Fibroblast of villous mesenchyme (primary cell): ENCODE measurements at places on chromosomes 3 and 15.

DNA sequence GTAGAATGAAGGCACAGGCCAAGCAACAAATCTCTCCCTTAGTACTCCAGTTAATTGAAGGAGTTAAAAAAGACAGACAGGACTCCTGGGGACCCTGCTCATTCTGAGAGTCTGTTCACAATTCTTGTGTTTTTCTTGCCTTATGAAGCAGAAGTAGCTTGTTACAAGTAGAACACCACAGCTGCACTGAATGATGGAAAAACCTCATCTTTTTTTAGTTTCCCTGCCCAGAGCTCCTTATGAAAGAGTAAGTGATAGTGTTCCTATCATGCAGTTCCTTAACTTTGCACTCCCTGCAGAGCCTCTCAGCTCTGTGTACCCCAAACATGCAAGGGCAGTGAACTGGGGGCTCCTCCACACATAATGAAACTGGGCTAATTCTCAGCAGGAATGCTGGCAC is 95.5 kb downstream of the ALDH1A2 start:
- DNase-seq: no peak

DNA sequence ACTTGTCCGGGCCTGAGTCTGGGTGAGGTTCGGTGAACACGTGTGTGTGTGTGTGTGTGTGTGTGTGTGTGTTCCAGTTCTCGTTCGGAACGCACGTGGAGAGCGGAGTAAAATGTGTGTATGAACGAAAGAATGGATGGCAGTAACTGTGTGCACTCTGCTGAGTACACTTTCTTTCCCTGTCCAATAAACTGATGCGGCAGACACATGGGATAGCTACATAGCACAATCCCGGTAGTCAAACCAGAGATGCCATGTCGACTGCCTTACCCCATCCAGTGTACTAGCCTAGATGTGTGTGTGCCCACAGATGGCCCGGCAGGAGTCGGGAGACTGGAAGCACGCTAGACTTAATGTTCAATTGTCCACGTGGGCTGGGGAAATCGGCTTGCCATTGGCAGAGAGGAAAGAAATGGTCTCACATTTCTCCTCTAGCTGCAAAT is 507 bp upstream of the GOLIM4 start:
- peak; percentile 90 for DNase-seq

- DNase-seq: no peak
Observed at GRCh38 chr3:24853685-24854490, 359.2 kb upstream of the THRB start.

DNA sequence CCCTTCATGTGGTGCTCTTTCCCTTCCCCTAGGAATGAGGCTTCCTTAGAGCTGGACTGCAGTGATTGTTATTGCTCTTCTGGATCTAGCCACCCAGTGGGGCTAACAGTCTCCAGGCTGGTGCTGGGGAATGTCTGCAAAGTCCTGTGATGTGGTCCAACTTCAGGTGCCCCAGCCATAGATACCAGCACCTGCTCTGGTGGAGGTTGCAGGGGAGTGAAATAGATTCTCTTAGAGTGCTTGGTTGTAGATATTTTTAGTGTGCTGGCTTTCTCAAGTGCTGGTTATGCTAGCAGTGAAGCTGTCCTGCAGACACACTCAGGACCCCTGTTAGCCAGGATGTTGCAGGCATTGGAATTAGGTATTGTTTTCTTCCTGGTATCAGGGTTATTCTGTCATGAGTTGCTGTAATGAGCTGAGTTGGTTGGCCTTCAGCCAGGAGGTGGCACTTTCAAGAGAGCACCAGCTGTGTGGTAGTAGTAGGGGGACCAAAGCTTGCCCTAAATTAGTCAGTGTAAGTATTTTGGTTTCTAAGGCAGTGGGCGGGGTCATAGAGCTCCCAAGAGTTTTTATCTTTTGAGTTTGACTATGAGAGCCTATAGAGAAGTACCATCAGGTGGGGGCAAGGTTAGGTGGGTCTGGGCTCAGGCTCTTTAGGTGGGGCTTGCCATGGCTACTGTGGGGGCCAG is 317.5 kb upstream of the SGO1 start:
- no peak for DNase-seq

DNA sequence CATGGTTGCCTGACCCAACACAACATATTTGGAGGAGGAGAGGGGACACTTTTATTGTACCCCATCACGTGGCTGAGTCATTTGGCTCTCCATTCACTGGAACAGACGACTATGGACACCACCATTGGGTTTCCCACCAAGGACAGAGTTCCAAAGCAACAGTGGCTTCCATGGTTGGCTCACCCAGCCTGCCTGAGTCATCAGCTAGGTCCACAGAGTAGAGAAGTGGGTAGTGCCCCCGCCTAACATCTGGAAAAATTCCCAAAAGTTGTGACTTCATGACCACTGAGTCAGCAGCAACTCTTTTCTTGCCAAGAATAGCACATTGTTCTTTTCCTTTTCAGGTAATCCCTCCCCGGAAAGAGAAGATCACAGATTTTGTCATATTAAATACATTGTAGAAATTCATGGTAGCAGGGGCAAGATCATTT is 3.0 kb upstream of the PPP1R2 start:
- peak; percentile 44 for DNase-seq

GRCh38 chr3:142580061-142580423 is 1.5 kb upstream of the ATR start:
- no peak for DNase-seq

DNA sequence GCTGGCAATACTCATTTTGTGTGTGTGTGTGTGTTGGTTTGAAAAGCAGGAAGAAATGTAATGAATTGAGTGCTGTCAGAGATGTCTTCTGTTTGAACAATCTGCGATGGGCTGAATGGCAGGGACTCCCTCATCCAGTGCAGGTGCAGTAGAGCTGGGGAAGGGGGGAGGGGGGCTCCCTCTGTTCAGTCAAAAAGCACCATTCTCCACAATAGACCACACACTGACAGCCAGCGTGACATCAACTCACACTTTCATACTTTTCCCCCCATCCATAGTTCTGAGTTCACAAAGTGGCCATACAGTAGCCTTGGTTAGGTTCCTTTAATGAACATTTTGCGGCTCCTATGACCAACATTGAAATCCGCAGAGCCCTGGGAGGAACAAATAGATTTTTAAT is 10.4 kb downstream of the SOX2 start:
- no peak for DNase-seq

DNA sequence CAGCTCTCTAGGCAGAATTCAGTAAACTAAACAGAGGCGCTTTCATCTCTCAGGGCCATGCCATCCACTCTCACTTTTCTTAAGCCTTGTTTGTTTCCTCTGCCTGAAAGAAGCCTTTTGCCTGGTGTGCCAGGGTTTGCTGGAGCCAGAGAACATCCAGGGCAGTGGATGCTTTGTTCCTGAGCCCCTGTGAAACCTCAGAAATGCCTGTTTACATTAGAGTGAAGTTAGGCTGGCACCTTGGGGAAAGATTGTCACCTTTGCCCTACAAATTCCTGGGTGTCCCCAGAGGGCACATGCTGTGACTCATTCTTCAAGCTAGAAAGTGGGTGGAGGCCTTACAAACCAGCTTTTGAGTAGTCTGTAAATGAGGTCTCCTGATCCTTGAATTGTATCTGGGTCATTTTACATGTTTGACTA is 10.7 kb upstream of the TRAK1 start:
- peak; percentile 44 for DNase-seq

DNA sequence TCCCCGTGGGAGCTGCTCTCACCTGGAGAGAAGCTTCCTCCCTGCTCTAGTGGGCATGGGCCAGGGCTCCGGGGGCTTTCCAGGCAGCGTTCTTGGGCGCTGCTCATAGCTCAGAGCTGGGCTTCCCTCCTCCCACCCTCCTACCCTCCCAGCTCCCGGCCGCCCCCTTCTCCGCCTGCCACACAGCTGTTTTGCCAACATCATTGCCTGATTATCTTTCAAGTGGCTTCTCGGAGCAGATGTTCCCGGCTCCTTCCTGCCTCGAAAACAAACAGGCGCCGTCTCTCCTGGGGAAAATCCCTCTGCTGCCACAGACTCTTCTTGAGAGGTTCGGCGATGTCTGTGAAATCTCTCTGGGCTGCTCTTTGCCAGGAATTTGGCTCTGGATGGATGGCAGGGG is 195.6 kb downstream of the RPLP1 start:
- peak; percentile 3 for DNase-seq

GRCh38 chr3:47073685-47074084 is 90.2 kb downstream of the SETD2 start:
- no peak for DNase-seq
